CD4-positive, alpha-beta T cell treated with Interleukin-17A for 4 hours (primary cell): ENCODE measurements at places on chromosomes 1 and 21.

GRCh38 chr21:22374218-22374969 is 1376.2 kb downstream of the NCAM2 start:
- no peak for DNase-seq

GRCh38 chr1:109840011-109840629 is 70.5 kb upstream of the CSF1 start:
- DNase-seq: no peak

- DNase-seq: no peak
Observed at GRCh38 chr1:209040351-209040750, 543.2 kb upstream of the CAMK1G start.

DNA sequence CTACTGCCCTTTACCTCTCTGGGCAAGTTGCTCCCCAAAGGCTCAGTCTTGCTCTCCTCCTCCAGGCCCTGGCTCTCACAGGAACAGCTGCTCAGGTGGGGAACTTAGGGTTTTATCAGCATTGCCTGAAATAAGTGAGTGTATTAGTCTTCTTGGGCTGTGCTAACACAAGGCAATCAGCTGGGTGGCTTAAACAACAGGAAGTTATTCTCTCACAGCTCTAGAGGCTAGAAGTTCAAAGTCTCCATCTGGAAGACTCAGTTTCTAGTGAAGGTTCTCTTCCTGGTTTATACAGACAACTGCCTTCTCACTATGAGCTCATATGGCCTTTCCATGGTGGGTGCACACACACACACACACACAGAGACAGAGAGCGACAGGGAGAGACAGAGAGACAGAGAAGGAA is 2.8 kb upstream of the CD1C start:
- no peak for DNase-seq

GRCh38 chr1:238226810-238227209 is 336.1 kb upstream of the ZP4 start:
- DNase-seq: no peak

- no peak for DNase-seq
Observed at GRCh38 chr1:153490272-153491051, 30.0 kb upstream of the S100A7 start.

- DNase-seq: no peak
Observed at GRCh38 chr1:209057083-209057482, 526.4 kb upstream of the CAMK1G start.

- no peak for DNase-seq
Observed at GRCh38 chr1:68111519-68112436, 61.4 kb upstream of the DIRAS3 start.

- DNase-seq: no peak
Observed at GRCh38 chr1:171751221-171751620, 9.4 kb upstream of the VAMP4 start.

DNA sequence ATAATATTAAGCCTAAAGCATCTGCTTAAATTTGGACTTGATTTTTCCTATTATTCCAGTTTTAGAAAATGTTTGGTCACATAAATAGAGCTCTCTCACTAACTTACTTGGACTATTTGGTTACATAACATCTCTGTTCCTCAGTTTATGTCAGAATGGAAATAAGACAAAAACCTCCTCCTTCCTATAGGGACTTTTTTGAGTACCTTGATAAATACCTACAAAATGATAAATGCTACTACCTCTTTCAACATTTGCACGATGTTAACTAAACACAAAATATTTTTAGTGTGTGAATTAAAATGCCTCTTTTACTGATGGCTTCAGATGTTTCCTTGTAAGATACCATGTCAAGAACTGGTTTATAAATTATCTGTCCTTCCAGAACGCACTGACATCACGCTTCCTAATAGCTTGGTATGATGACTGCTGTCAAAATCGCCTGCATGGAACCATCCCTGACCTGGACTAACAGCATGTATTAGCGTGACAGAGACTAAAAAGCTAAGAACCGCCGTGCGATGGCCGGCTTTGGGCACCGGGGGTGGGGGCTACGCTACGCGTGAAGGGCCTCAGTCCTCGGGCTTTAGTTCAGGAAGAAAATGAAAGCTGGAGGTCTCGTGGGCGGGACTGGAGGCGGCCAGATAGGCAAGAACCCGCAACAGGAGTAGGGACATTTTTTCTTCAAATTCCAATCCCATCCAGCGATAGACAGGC is 133.2 kb upstream of the BARHL2 start:
- peak; percentile 20 for DNase-seq

- DNase-seq: no peak
Observed at GRCh38 chr1:62142496-62142895, 52.2 kb upstream of the L1TD1 start.

- peak; percentile 21 for DNase-seq
Observed at GRCh38 chr1:155218854-155219591, 10.5 kb downstream of the MTX1 start.

GRCh38 chr1:107213225-107213624 is 72.4 kb downstream of the NTNG1 start:
- no peak for DNase-seq

DNA sequence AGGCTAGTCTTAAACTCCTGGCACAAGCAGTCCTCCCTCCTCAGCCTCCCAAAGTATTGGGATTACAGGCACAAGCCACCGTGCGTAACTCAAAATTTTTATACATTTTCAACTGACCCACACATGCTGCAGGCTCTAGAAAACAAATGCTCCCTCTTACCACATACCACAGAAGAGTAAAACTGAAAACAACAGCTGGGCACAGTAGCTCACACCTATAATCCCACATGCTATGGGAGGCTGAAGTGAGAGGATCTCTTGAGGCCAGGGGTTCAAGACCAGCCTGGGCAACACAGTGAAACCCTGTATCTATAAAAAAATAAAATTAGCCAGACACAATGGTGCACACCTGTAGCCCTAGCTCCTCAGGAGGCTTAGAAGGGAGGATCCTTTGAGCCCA is 56.7 kb downstream of the AKT3 start:
- no peak for DNase-seq

- DNase-seq: no peak
Observed at GRCh38 chr1:183165456-183165855, 20.6 kb upstream of the LAMC2 start.

DNA sequence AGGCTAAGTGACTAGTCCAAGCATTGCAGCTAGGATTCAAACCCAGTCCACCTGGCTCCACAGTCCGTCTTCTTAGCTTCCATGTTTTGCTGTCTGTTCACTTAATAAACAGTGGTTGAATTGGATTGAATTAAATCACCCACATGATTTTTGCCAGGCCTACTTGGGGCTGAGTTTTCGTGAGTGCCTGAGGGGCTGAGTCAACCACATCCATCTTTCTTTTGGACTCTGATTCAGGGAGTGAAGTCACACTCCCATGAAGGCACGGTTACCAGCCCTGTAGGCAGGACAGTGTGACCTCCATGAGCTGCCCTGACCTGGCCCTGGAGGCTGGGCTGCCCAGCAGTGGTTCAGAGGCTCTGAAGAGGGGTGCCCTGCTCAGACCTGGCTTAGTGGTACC is 123.7 kb downstream of the ACTL8 start:
- DNase-seq: no peak

GRCh38 chr1:204672482-204673121 is 12.9 kb downstream of the LRRN2 start:
- DNase-seq: no peak

DNA sequence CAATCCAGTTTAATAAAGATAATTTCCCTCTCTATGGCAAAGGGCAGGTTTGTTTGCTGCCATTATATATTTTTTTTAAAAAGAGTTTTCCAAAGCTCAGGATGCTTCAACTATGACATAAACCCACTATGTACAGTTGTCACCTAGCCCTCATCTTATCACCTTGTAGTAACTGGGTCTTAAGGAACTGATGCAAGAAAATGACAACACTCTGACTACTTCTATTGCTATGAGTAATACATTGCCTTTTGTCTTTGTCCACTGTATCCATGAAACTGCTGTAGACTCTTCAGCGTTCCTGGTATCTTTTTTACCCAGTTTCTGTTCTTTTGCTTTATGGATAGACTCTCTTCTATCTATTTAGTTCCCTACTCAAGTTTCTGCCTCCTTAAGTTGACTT is 586.5 kb downstream of the NEGR1 start:
- no peak for DNase-seq
